Aorta (tissue), 5 donors: ENCODE measurements at places on chromosomes 1 and 21. TPM values are rescaled to one million over a fixed set of nuclear protein-coding genes. Genes with fewer than 3 reads are reported as not detected.

DNA sequence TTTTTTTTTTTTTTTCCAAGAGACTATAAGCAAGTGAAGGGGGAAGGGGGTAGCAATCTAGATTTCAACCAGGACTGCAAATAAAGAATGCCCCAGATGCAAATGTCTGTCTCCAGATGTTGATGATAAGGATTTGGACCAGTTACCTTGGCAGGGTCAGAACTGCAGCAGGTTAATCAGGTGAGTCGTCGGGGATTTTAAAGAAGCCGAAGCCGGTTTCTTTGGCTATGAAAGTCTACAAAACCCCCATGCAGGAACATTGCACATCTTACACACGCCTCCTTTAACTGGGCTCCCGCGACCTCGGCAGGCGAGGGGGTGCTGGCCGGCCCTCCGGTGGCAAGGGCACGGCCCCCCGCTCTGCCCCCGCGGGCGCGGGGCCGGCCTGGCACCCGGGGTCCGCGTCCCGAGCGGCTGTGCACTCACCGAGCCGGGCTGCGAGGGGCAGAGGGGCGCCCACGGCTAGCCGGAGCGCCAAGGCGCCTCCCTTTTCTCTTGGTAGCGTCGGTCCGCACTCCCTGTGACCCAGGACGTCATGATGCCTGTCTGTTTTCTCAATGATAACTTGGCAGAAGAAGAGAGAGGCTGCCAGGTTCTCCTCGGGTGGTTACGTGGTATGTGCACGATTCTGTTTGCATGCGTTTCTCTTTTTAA, 366.3 kb upstream of the ESRRG start:
- DNase-seq, result no peak

- no peak for DNase-seq
Measured at GRCh38 chr1:157774412-157774811, 2.5 kb downstream of the FCRL2 start.

GRCh38 chr1:107724648-107725047, 240.3 kb downstream of the VAV3 start:
- no peak for DNase-seq

DNA sequence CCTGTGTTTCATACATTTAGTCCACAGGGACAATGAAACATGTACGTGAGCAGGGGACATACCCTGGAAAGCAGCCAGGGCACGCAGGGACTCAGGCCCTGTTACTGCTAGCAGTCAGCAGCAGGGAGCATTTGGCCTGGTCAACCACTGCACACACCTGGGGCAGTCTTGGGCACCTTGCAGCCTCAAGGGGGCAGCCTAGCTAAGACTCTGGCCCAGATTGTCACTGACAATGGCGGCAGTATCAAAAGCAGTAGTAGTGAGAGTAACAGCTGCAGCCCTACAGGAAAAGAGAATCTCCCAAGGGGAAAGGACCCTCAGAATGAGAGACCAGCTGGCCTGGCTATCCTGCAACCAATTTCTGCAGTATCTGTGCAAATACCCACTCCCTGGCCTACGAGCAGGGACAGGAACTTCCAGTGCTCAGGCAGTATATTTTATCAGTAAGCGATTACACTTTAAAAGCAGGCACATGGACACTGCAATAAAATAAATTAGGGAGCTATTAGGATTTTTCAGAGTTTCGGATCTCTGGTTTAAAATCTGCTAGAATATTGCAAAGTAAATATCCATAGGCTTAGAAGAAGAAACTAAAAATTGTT, 475.6 kb downstream of the LTN1 start:
- DNase-seq, result peak; percentile 50

DNA sequence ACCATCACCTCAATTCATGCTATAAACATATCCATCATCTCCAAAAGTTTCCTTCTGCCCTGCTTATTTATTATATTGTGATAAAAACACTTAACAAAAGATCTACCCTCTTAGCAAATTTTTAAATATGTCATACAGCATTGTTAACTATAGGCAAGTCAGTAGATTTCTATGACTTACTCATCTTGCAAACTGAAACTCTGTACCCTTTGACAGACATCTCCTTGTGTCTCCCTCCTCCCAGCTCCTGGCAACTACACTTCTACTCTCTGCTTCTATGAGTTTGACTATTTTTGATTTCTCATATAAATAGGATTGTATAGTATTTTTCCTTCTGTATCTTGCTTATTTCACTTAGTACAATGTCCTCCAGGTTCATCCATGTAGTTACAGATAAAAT, 174.8 kb downstream of the TNFSF18 start:
- DNase-seq, result no peak

- DNase-seq, result no peak
Measured at GRCh38 chr1:162695687-162696086, 63.4 kb downstream of the DDR2 start.

DNA sequence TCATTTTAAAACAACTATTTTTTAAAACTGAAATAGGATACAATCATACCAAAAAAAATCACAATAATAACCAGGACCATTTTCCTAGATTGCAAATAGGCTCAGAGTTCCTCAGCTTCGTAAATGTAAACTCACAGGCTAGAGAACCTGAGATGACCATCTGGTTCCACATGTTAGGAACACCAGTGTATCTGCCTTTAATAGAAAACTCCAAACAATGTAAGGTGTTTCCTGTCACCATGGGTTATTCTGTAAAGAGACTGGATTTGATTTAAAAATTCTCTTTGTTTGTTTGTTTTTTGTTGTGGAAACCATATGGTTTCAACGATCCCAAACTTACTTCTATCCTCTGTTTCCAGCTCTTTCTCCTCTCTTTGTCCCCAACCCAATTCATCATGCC, 197.5 kb downstream of the ZZZ3 start:
- no peak for DNase-seq

GRCh38 chr1:37434292-37435225, 39.8 kb upstream of the ZC3H12A start:
- DNase-seq, result peak; percentile 71

The TP73 gene
- total RNA-seq, result not detected

GRCh38 chr1:3483801-3484444, 29.5 kb downstream of the ARHGEF16 start:
- DNase-seq, result no peak

The S100A4 gene
- 967 TPM for total RNA-seq

The PERM1 gene
- 0.49 TPM for total RNA-seq

The YOD1 gene
- total RNA-seq, result 5.5 TPM
